Stimulated activated CD8-positive, alpha-beta memory T cell treated with anti-CD3 and anti-CD28 coated beads, Interleukin-7, amount 100 ng/mL, for 1 hour (primary cell): ENCODE measurements at places on chromosomes 11 and 22.

GRCh38 chr11:113189909-113190667 is 124.3 kb upstream of the TTC12 start:
- DNase-seq, result no peak

DNA sequence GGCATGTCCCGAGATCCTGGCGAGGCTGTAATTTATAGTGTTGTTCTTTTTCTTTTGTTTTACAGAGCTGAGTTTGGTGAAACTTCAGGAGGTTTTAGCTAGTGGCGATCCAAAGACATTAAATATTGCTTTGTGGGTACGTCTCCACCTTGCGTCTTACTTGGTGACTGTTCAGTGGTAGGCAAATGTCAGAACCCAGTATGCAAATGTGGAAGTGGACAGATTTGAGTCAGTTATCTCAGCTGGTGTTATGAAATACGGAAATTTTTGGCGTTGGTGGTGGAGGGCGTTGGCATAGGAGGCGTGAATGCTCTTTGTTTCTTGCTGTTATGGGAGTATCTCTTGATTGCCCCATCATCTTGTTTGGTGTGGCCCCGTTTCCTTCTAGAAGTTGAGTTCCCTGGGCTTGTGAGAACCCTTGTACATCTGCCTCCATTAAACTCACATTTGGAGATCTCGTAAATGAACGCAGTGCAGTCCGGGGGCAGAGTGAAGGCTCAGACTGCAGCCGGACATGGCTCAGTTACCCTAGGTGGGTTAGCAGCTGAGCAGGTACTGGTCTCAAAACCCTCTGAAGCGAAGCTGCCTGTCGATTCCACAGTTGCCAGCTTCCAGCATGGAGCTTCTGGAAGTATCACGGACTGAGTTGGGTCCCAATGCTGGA is 39.9 kb downstream of the PTPRJ start:
- DNase-seq, result no peak

DNA sequence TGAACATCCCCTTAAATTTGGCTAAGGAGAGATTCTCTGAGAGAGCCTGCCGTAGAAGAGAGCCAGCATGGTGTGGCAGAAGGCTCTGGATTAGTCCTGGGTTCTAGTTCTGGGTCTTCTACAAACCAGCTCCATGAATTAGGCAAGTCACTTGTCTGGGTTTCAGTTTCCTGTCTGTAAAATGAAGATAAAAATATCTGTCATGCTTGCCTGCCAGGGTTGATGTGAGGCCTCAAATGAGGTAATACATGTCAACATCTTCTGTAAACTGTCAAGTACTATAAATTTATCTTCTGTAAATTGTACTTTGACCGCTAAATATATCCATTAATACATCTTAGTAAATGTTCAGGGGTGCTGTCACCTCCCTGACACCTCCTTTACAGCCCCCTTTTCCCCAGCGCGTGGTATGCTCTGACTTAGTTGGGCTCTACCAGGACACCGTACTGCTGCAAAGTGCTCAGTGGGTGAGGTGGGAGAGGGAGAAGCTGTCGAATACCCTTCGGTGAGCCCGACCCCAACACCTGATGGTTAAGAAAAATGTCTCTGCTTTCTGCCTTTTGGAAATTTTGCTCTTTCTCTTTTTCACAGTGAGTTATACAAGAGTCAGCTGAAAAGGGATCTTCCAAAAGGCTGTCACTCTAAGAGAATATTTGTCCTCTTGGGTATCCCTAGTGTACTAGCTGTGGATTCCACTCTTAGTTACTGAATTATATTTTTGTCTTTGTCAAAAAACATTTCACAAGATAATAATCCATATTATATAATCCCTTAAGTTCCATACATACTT is 15.0 kb downstream of the RBX1 start:
- DNase-seq, result no peak

- DNase-seq, result no peak
Observed at GRCh38 chr11:102367364-102367763, 20.4 kb downstream of the BIRC2 start.

GRCh38 chr11:108697872-108698473 is 33.1 kb downstream of the DDX10 start:
- no peak for DNase-seq

DNA sequence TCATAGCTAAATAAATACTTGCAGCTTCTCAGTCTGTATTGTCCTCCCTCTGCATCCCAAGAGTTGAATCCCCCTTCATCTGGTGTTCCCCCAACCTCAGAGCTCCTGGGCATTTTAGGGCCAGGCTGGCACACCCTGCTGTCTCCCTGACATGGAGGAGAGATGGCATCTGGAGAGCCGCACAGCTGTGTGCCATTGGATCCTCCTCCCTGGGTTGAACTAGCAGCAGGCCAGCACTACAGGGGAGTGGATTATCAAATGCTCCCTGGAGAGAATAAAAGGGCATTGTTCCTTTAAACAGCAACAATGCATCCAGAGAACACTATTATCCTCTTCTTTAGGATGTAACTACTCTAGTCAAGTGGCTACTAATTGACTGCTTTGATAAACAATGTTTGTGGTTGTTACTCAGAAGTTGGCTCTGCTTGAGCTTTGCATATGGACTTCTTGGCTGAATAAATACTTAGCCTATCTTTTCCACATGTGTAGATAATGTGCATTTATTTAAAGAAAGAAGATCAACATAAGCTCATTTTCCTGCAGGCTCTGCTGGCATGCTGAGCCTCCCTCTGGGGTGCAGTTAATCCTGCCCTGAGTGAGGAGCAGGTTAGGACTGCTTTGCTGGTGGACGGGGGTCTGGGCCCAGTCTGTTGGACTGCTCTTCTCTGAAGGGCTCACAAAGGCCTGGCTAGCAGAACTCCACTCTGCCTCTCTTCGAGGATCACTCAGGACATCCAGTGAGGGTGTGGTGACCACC is 897.2 kb downstream of the TBC1D22A start:
- no peak for DNase-seq

GRCh38 chr11:127986073-127986472 is 601.3 kb downstream of the ETS1 start:
- no peak for DNase-seq

DNA sequence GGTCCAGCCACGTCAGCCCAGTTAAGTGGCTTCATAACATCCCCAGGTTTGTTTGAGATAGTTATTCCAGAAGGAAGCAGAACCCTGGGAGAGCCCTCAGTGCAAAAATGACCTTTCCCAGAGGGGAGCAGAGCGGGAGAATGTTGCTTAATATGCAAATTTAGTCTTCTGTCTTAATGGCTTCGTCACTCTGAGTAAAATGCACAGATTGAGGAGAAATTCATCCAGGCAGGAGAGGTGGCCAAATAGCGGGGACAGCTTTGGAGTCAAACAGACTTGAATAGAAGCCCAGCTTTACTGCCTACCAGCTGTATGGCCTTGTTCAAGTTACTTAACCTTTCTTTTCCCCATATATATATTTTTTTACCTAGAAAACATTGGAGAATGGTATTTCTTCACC is 12.3 kb upstream of the NRGN start:
- DNase-seq, result no peak

DNA sequence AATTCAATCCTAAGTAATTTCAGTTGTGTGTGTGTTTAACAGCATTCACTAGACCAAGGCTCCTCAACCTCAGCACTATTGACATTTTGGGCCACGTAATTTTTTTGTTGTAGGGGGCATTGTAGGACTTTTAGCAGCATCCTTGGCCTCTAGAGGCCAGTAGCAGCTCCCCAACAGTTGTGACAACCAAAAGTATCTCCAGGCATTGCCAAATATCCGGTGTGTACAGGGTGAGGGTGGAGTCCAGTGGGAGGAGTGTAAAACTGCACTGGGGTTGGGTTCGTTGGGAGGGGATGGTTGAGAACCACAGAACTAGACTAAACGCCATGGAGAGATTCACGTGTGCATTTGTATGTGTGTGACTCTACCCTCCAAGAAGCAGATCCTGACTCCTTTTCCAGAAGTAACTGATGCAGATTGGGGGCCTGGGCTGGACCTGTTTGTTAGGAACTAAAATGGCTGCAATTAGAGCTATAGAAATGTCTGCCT is 5.9 kb upstream of the PHF21A start:
- no peak for DNase-seq

DNA sequence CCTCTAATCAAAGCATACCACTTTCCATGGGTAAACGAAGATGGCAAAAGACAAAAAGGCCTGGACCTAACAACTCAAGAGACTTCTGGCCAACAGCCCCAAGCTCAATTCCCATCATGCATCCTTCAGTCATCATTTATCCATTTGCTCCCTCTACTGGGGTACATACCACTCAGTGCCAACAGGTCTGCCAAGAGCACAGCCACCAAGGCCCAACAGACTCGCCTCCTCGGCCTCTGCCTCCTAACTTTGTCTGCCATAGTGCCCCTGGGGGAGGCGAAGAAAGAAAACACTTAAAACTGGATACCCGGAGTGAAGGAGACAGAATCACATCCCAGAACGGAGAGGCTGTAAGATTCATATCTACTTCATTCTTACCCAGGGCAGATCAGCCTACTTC is 1.1 kb downstream of the HYOU1 start:
- no peak for DNase-seq

DNA sequence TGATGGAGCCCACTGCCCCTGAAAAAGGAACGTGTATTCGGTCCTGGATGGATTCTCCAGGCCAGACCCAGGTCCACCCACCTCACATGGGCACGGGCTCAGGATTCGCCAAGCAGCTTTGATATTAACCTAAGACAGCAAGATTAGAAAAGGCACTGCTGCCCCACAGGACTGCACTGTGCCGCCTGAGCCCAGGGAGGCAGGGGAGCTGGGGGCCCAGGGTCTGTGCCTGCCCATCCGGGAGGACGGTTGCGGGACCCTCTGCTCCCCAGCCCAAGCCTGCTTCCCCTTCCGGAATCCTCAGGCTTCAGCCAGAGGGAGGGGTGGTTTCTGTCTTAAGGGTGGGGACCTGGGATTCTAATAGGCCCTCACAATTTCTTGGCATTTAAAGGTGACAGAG is 13.5 kb upstream of the VSIG10L2 start:
- no peak for DNase-seq

DNA sequence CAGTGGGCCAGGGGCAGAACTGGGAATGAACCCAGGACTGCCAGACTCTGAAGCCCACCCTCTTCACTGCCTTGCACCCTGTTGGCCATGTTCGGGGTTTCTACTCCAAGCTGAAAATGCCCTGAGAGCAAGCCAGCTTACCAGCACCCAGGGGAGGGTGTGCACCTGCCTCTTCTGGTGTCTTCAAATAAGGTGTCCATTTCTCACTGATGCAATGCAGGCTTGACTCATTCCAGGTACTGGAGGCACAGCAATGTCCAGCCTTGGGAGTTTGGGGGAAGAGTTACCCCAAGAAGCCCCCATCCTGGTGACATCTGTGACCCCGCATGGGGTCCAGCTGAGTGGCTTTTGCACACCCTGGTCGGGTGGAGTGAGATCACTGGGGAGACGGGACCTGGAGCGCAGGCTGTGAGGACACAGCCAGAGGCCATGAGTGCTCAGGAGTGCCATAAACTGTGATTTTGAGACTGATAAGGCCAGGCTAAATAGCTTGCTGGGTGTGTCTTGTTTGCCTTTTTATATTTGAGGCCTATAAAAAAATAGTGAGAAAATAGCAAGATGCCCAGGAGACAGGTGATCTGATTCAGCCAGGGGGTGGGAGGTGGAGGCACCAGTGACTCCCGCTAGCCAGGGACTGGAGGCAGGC is 4.6 kb upstream of the CERK start:
- DNase-seq, result no peak

- no peak for DNase-seq
Observed at GRCh38 chr11:130369141-130369691, 54.5 kb upstream of the ZBTB44 start.

DNA sequence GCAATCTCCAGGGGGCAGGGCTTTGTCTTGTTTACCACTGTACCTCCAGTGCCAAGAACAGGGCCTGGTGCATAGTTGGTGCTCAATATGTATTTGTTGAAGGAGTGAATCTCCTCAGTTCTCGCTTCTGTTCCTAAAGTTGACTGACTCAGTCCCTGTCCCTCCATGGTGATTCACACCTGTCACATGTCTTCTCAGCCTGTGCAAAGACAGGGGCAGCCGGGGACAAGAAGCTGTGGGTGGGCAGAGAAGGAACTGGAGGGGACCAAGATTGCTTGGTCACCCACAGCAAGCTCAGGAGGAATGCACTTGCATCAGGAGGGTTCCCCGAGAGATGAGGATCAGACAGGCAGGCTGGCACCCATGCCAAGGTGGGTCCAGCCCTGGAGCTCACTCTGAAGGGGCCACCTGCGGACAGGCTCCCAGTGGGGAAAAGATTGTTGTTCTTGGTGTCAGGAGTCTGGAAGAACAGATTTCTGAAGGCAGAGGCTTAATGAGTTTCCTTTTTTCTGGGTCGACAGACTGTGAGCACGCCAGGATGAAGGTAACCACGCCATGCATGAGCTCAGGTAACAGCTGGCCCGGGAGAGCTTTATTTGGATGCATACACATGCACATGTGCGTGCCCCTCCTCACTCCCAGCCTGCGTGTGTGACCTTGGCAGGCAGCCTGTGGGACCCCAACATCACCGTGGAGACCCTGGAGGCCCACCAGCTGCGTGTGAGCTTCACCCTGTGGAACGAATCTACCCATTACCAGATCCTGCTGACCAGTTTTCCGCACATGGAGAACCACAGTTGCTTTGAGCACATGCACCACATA is 16.9 kb downstream of the IL17RA start:
- no peak for DNase-seq

DNA sequence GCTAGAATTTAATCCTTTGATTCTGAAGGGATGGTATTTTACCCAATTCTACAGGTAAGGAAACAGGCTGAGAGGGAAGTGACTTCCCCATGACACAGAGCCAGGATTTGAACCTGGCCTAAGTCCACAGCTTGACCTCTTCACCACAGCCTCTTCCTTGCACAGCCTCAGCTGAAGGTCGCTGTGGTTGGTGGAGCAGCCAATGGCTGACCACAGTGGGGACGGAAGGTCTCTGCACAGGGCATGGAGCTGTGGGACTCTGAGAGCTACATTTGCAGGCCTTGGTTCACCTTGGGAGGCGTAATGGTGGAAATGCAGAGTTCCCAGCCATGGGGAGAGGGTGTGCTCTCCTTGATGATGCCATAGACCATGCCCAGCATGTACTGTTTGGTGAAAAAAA is 295.0 kb downstream of the DDX10 start:
- DNase-seq, result no peak

- DNase-seq, result no peak
Observed at GRCh38 chr11:3010521-3011275, 18.6 kb upstream of the NAP1L4 start.

DNA sequence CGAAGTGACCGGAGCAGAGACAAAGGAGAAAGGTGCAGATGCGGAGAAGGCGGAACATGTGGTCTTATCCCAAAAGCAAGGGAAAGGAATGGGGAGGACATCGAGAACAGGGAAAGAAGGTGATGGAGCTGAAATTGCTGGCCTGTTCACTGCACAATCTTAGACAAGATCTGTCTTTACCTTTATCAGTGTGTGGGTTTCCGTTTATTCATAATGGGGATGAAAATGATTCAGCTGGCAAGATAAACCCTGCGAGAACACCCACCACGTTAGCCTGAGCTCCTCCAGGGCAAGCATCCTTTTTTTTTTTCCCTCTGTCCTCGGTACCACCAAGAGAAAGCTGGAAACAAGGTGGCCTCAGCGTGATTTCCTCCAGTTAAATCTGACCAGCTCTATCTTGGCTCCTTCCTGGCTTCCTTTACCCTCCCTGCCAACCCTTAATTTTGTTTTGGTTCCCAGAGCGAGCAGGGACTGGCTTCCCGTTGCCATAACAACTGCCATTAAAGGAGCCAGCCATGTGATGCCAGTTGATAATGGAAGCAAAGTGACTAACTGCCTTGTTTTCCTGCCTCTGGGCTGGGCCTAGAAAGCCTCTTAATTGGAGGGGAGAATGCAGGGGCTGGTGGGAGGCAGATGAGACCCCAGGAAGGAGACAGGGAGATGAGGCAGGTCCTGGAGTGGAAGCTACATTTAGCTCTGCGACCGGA is 4.2 kb downstream of the SGSM1 start:
- no peak for DNase-seq
